ENCODE measurements at places on chromosomes 1 and 21. TPM values are rescaled to one million over a fixed set of nuclear protein-coding genes. Genes with fewer than 3 reads are reported as not detected.

DNA sequence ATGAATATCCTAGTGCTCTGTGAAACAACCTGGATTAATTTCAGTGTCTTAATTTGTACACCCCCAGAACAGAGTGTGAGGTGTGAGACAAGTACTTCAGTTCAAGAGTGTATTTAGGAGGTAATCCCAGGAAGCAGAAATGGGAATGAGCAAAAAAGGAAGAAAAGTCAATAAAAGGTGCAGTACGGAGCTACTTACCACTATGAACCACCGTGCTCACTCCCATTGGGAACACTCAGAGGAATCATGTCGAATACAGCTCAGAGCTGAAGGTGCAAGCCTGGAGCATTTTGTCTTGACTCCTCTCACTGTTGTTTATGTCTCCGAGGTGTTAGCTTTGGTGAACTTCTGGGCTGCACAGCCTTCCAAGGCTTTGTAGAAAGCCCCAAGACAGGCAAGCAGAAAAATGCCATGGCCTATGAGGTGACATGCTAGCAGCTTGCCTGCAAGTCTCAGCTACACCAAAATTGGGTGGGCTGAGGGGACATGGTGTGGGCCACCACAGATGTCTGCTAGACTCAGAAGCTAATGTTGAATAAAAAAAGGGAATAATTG is 7.4 kb upstream of the SVBP start:
- DNase-seq, result no peak

DNA sequence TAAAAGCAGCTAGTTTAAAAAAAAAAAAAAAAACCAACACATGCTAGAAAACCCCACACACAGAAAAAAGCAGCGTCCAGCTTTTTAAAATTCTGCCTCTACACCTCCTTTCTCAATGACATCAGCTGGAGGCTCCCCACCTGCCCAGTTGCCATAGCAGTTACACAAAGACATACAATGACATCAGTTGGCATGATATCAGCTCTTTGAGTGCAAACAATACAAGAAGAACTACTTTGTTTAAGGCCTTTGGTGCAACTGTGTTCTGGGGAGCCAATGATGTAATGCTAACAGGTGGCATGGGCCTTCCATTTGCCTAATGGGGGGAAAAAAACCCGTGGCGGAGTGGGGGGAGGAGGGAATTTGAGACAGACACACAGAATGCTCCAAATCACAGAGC is 32.9 kb downstream of the DUSP10 start:
- DNase-seq, result peak; percentile 14

DNA sequence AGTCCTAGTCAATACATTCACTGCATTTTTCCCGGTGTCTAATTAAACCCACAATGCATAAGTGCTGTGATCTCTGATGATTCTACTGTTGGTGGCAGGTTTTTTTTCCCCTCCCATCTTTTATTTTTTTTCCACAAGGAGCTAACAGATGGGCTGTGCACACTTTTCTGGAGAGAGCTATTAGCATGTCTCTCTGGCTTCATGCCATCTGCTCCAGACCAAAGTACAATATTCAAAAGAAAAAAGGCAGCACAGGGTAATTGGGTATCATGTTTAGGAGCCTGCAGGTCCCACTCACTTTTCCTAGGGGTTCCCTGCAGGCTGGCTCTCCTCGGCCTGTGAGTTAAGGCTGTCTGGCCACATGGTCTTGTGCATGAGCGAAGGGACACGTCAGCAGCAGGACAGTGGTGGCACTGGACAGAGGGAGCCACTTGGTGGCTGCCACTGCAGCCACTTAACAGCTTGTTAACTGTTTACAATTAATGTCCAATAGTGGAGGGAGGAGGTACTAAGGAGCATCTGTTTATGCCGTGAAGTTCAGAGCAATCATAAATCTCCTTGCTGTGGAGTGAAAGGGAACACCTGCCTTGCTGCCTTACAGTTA is 53.5 kb upstream of the C8B start:
- no peak for DNase-seq

DNA sequence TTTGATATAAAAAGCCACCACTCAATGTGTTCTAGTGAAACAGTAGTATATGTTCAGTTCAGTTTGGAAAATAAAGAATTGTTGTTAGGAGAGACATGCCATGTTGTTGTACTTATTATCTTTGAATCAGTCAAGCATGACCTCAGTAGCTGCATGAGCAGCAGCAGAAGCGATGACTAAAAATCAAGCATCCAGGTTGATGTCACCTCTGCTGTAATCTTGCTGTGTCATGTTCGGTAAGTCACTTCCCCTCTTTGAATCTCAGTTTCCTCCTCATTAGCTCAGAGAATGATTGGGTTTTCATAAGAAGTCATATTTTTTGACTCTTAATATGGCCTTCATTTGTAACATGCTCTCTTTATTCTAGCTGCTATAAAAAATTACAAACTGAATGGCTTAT is 428.4 kb upstream of the B3GALT2 start:
- no peak for DNase-seq

- DNase-seq, result no peak
These were observed 20.8 kb downstream of the PPFIA4 start for GRCh38 chr1:203046984-203047630.

DNA sequence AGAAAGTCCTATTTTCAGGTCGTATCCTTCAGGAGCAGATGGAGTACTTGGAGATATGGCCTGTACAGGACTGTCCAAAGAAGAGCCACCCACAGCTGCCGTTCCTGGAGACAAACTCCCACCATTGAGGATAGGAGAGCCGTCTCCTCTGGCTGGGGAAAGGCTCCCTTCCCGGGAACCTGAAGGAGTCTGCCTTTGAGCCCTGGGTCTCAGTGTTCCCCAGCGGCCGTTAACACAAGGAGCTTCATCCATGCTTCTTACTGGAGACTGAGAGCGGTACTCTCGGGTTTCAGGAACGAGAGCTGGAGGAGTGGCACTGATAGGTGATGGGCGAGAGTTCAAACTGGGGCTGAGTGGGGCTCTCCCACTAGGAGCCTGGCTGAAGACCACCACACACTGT is 14.4 kb upstream of the CPLANE2 start:
- DNase-seq, result no peak

- no peak for DNase-seq
These were observed 15.0 kb downstream of the LBR start for GRCh38 chr1:225412803-225413351.

DNA sequence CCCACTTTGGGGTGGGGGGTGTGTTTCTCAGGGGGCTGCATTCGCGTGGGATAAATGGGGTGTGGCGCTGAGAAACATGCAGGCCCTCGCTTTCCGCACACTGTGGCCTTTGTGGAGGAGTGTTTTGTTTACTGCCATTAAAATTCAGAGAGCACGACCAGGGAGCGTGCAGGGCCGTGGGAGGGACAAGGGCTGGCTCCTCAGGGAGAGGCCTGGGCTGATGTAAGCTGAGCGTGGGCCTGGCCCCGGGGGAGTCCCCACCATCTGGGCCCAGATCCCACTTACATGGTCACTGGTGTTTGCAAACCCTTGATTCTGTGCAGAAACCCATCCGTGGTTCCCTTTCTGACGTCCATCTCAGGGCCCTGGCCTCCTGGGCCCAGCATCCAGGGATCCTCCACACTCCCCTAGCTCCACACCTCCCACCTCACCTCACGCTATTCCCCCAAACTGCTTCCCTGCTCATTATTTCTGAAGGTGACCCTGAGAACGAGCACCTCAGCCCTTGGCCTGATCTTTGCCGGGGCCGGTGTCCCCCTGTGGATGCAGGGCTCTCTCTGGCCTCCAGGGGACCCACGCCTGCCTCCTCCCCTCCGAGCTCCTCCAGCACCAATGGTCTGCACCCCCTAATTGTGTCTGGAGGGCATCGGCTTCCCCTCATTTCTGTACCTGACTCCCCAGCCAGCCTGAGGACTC is 92.5 kb upstream of the SIM2 start:
- peak; percentile 35 for DNase-seq

GRCh38 chr1:29496701-29497100 is 260.4 kb downstream of the PTPRU start:
- DNase-seq, result no peak

- no peak for DNase-seq
These were observed 45.0 kb upstream of the AIM2 start for GRCh38 chr1:159121526-159121925.

- no peak for DNase-seq
These were observed 14.5 kb downstream of the GNG12 start for GRCh38 chr1:67818725-67819301.

DNA sequence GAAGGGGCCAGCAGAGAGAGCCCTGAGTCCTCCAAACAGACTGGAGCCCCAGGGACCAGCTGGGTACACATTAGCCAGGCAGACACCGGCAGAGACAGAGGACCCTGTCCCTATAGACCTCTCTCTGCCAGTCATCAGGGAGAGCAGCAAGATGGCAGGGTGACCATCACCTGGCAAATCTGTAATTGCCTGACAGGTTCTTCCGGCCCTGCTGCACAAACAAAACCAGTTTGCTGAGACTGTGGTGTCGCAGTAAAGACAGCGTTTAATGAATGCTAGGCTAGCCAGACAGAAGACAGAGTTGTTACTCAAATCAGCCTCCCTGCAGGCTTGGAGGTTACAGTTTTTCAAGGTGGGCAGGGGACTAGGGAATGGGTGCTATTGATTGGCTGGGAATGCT is 618.9 kb downstream of the NPHP4 start:
- no peak for DNase-seq

DNA sequence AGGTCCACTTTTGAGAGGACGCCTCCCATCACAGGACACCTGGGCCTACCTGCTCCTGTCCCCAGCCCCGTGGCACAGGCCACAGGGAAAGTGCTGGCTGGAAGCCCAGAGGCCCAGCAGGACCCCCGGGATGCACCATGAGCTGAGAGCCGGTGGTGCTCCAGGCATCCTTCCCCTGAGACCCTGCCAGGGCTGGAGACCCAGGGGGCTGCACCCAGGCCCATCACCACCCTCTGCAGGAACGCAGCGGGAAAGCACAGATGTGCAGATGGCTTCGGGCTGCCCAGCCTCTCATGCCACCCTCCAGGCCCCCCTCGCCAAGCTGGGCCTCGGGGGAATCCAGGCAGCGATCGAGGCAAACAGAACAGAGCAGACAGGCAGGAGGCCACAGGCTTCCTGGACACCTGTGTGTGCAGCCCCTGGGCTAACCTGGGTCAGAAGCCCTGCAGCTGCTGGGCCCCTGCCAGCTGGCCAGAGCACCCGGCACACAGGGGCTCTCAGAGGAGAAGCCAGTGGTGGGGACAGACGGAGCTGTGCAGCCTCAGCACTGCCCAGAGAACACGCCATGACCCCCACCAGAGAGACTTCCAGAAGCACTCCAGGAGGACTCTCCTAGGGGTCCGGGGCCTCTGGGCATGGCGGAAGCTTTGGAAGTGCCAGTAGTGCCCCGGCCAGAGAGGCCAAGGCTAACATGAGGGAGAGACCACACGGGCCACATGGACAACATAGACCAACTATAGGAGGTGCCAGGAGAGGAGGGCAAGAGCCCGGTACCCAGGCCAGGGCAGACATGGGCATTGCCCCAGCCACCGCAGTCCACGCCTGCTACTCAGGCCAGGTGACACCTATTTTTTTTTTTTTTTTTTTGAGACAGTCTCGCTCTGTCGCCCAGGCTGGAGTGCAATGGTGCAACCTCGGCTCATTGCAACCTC is 71.4 kb downstream of the ARHGEF16 start:
- DNase-seq, result no peak

DNA sequence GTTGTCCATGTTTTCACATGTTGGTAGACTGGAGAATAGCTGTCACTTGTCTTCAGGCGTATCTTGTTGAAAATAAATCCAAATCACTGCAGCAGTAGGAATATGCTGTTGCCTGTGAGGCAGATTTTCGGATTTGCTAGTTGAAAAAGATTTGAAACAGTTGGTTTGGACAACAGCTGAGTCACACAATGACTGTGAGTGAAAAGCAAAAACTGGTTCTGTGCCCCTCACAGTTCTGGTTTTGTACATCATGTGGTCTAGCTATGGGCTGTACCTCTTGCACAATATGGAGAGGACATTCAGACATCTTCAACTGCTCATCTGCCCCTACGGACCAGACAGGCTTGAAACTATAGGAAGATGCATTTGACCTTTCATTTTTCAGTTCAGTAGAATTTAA is 1.8 kb downstream of the ARF1 start:
- no peak for DNase-seq

DNA sequence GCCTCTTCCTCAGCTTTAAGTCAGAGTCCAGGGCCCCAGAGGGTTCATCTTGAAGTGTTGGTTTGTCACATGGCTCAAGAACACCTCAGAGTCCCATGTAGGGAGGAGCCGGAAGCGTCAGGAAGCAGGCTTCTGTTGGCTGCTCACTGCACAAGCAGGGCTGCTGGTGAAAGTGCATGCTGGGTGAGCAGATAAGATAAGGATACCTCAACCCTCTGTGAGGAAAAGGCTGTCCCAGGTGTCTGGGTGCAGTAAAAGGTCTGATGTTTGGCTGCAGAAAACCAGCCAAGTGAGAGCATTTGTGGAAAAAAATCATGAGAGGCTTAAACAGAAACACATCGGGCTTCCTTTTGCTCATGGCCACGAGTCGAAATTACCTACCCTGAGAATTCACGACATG is 6.2 kb upstream of the TEX35 start:
- no peak for DNase-seq

DNA sequence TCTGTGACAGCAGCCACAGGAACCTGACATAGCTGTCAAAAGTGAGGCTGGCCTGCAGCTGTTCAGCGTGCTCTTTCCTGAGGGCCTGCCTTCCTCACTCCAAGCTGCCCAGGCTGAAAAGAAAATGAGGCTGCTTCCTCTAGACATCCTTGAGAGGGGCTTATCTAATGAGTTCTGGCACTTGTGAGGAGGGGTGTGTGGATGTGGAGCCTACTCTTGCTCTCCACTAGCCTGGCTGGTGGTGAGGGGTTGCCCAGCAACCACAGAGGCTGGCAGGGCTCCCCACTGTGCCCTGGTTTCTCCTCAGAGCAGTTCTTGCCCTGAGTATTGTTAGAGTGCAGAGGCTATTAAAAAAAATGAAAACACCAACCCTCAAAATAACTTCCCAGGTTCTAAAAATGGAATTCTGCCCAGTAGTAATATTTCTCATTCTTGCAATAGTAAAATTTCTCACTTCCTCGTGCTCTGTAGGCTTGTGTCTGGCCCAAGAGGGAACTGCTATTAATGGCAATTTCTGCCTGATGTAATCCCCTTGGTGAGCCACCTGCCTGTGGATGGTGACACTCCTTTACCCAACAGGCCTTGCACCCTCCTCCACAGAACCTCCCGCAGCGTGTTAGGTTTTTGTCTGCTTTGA is 52.6 kb upstream of the EPS8L3 start:
- no peak for DNase-seq

DNA sequence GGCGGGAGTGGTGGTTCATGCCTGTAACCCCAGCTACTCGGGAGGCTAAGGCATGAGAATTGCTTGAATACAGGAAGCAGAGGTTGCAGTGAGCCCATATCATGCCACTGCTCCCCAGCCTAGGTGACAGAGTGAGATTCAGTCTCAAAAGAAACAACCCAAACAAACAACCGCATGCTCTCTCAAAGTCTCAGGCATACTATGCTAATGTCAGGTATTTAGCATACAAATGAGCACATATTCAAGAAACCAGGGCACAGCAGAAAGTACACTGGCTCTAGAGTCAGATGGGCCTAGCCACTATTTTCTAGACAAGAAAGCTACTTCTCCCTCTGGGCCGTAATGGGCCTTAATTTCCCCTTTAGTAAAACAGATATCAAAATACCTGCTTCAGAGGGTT is 55.0 kb downstream of the ELAVL4 start:
- peak; percentile 65 for DNase-seq

- DNase-seq, result peak; percentile 16
These were observed 9.3 kb downstream of the SLAMF8 start for GRCh38 chr1:159835862-159836525.

- DNase-seq, result no peak
These were observed 83.1 kb downstream of the CAPZB start for GRCh38 chr1:19402031-19402813.

Gene EEIG2
- 44.5 TPM for total RNA-seq

Gene OR2AK2
- total RNA-seq, result 0.35 TPM

Gene SEMA6C
- total RNA-seq, result 24.4 TPM

Gene MYCL
- total RNA-seq, result 38.8 TPM

Gene CHRM3
- total RNA-seq, result 13.8 TPM

Gene CDC42
- total RNA-seq, result 168 TPM

Gene MAD2L2
- 474 TPM for total RNA-seq
